ENCODE measurements at places on chromosomes 16 and 17. TPM values are rescaled to one million over a fixed set of nuclear protein-coding genes. Genes with fewer than 3 reads are reported as not detected.

GRCh38 chr17:65885541-65886312 lies 306.2 kb downstream of the CEP112 start:
- no peak overlapping the region for H3K27ac ChIP-seq
- H3K36me3 ChIP-seq = no peaks in the 10 kb centered on the region
- DNase-seq = no peak
- H3K4me3 ChIP-seq = no peak overlapping the region
- H3K4me1 ChIP-seq = no peaks in the 10 kb centered on the region
- no peaks in the 10 kb centered on the region for H3K27me3 ChIP-seq

DNA sequence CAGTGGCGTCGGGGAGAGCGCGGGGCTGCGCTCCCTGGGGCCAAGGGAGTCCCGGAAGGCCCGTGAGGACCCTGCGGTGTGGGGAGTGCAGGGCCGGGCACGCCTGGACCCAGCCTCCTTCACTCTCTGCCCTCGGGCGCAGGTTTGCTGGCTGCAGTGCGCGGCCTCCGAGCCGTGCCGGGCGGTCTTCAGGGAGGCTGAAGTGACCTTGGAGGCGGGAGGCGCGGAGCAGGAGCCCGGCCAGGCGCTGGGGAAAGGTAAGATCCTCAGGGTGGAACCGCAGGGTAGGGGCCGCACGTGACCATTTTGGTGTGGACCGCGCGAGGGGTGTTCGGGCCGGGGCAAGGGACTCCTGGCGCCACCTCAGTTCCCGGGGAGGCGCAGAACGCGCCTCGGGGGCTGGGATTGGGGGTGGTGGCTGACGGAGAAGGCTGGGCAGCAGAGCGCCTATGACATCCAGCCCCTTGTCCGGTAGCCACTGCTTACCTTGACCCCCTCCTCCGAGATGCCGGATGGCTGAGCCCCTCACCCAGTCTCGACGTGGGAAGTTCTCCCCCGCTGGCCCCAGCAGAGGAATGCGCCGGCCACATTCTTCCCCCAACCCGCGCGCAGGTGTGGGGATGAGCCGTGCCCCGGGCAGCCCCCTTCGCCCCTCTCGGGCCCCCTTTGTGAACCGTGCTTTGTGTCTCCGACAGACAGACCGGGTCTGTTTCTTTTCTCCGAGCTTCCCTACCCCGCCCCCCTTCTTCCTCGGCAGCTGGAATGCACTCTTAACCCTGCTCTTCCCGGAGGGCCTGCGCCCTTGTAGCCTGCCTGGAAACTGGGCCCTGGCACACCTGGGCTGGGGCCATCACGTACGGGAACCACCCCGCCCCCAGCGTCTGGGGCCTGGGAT lies 631 bp downstream of the CDH3 start:
- H3K27ac ChIP-seq = no peak overlapping the region
- H3K36me3 ChIP-seq = no peaks in the 10 kb centered on the region
- no peaks in the 10 kb centered on the region for H3K4me1 ChIP-seq
- DNase-seq = no peak
- H3K27me3 ChIP-seq = peaks cover 17% of the 10 kb centered on the region
- H3K4me3 ChIP-seq = no peak overlapping the region

CCL1 gene
- total RNA-seq = not detected

- H3K4me3 ChIP-seq = no peak overlapping the region
- H3K27me3 ChIP-seq = no peaks in the 10 kb centered on the region
- no peak for DNase-seq
- H3K36me3 ChIP-seq = no peaks in the 10 kb centered on the region
- peaks cover 51% of the 10 kb centered on the region for H3K4me1 ChIP-seq
These were observed 14.7 kb downstream of the TOM1L2 start for GRCh38 chr17:17957584-17957916.

GRCh38 chr16:88608076-88608475 lies 30.3 kb upstream of the IL17C start:
- H3K27me3 ChIP-seq = no peaks in the 10 kb centered on the region
- DNase-seq = no peak
- no peak overlapping the region for H3K4me3 ChIP-seq
- peaks cover 52% of the 10 kb centered on the region for H3K36me3 ChIP-seq
- no peak overlapping the region for H3K27ac ChIP-seq
- no peaks in the 10 kb centered on the region for H3K4me1 ChIP-seq

CDRT15L2 gene
- total RNA-seq = not detected

- H3K27me3 ChIP-seq = no peaks in the 10 kb centered on the region
- H3K4me3 ChIP-seq = no peak overlapping the region
- no peaks in the 10 kb centered on the region for H3K4me1 ChIP-seq
- H3K27ac ChIP-seq = peak overlapping the region; percentile 93
- H3K36me3 ChIP-seq = peaks cover 16% of the 10 kb centered on the region
These were observed 4.7 kb downstream of the SOCS3 start for GRCh38 chr17:78355045-78355641.

GRCh38 chr17:48384164-48384563 lies 45.9 kb downstream of the SKAP1 start:
- no peaks in the 10 kb centered on the region for H3K27me3 ChIP-seq
- DNase-seq = no peak
- no peak overlapping the region for H3K4me3 ChIP-seq

GRCh38 chr16:17377360-17378324 lies 93.1 kb downstream of the XYLT1 start:
- peaks cover 59% of the 10 kb centered on the region for H3K4me1 ChIP-seq
- H3K27me3 ChIP-seq = no peaks in the 10 kb centered on the region
- H3K27ac ChIP-seq = peak overlapping the region; percentile 87

DNA sequence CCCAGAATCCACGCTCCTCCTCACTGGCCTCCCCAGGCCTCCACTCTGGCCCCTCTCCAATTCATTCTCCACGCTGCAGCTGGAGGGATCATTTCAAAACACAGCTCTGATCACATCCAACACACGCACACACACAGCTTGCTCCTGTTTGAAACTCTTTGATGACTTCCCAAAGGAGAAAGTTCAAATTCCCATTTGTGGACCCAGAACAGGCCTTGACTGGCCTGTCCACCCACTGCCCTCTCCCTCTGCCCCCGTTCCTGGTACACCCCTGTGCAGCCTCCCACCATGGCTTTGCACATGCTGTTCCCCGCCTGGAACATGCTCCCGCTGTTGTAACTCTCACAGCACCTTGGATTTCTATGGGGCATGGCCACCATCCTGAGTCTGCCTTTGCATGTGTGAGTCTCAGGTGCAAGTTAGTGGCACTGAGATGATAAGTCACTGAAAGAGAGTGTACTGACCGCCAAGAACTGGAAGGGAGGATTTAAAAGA lies 100.0 kb downstream of the GSG1L start:
- no peak overlapping the region for H3K4me3 ChIP-seq
- no peaks in the 10 kb centered on the region for H3K27me3 ChIP-seq
- H3K4me1 ChIP-seq = no peaks in the 10 kb centered on the region
- no peak for DNase-seq
- no peaks in the 10 kb centered on the region for H3K36me3 ChIP-seq

GRCh38 chr17:77848257-77848656 lies 110.2 kb upstream of the TNRC6C start:
- no peaks in the 10 kb centered on the region for H3K27me3 ChIP-seq
- no peak for DNase-seq
- H3K27ac ChIP-seq = no peak overlapping the region
- no peak overlapping the region for H3K4me3 ChIP-seq

DNA sequence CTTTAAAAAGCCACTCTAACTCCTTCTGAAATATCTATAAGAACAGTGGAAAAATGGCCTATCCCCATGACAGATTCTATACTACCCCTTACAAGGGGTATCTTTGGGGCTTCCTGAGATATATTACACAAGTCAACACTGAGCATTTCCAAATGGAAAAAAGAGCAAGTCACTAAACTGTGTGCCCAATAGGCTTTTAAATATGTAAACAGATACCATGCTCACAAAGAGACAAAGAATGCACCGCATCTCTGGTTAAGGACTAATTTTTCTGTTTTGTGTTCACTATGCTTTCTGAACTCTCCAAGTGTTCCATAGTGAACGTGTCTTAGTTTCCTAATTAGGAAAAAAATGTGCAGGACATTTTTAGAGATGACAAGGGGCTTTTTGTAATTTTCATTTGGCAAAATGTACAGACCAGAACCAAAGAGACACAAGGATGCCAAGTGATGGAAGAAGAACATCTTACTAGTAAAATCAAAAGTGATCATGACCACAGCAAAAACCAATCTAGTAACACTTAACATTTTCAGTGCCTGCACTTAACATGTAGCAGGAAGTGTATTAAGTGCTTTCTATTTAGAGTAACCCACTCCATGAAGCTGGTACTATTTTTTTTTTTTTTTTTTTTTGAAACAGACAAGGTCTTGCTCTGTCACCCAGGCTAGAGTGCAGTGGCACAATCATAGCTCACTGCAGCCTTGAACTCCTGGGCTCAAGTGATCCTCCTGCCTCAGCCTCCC lies 21.5 kb downstream of the MYH11 start:
- no peak overlapping the region for H3K4me3 ChIP-seq
- H3K36me3 ChIP-seq = no peaks in the 10 kb centered on the region
- DNase-seq = no peak
- H3K27ac ChIP-seq = no peak overlapping the region
- H3K4me1 ChIP-seq = no peaks in the 10 kb centered on the region
- no peaks in the 10 kb centered on the region for H3K27me3 ChIP-seq

DNA sequence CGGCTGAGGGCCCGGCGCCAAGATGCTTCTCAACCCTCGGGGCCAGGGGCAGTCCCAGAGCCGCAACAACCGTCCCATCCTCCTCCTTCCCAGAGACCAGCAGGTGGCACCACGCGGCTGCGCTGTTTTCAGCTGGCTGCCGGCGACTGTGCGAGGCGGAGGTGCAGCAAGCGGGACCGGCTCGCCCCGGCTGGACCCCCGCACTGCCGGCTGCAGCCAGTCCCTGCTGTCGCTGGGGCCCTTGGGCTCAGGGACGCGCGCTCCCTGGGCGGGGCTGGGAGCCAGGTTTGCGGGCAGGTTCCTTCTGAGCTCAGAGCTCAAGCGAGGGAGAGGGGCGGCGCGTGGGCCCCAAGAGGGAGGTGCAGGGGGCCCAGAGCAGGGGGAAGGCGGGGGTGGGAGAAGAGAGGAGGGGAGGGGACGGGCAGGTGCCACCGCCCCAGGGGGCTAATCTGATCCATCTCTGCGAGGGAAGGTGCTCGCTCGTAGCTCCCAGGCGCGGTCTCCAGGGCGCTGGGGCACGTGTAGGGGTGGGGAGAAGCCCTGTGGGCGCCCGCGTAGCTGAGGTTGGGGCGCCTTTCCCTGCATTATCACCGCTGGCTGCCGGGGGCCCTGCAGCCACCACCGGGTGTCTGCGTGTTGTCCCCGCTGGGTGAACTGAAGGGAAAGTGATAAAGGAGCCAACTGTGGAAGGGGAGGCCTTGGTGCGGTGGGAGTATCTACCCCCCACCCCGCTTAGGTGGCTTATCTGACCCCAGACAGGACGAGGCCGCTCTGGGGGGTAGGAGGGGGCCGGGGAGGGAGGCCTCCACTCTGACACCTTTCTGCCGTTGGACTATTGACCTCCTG lies 24.2 kb downstream of the STAT5A start:
- H3K4me3 ChIP-seq = peak overlapping the region; percentile 42
- H3K27me3 ChIP-seq = no peaks in the 10 kb centered on the region
- DNase-seq = peak; percentile 88
- H3K36me3 ChIP-seq = peaks cover 68% of the 10 kb centered on the region
- H3K27ac ChIP-seq = peak overlapping the region; percentile 79

TSNAXIP1 gene
- not detected for total RNA-seq

KRTAP4-4 gene
- not detected for total RNA-seq

GRCh38 chr16:75010427-75010826 lies 11.6 kb downstream of the ZNRF1 start:
- no peak for DNase-seq
- H3K27ac ChIP-seq = no peak overlapping the region
- H3K4me3 ChIP-seq = no peak overlapping the region
- no peaks in the 10 kb centered on the region for H3K36me3 ChIP-seq
- H3K27me3 ChIP-seq = no peaks in the 10 kb centered on the region

ACSF2 gene
- 22.2 TPM for total RNA-seq

DNA sequence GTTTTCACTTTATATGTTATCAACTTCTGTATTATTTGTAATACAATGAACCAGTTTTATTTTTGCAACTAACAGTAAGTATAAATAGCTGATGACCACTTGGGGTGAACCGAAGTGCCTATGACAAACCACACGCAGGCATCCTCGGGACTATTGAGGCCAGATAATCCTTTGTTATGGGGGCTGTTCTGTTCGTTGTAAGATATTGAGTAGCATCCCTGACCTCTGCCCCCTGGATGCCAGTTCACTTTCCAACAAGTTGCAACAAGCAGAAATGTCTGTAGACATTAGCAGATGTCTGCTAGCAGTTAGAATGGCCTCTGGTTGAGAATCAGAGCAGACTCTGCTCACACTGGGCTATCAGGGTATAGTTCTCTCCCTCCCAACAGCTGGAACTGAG lies 277.0 kb downstream of the WWOX start:
- H3K27ac ChIP-seq = no peak overlapping the region
- no peaks in the 10 kb centered on the region for H3K36me3 ChIP-seq
- DNase-seq = no peak
- no peaks in the 10 kb centered on the region for H3K4me1 ChIP-seq

GRCh38 chr16:72926177-72927070 lies 121.5 kb downstream of the ZFHX3 start:
- H3K27ac ChIP-seq = no peak overlapping the region
- no peak overlapping the region for H3K4me3 ChIP-seq
- DNase-seq = no peak

GLIS2 gene
- total RNA-seq = 16.0 TPM

- no peak overlapping the region for H3K27ac ChIP-seq
- H3K4me3 ChIP-seq = no peak overlapping the region
- no peaks in the 10 kb centered on the region for H3K4me1 ChIP-seq
- DNase-seq = no peak
- peaks cover 36% of the 10 kb centered on the region for H3K36me3 ChIP-seq
These were observed 33.4 kb downstream of the BRD7 start for GRCh38 chr16:50335196-50335958.

GRCh38 chr17:78415821-78416711 lies 37.6 kb downstream of the PGS1 start:
- peak overlapping the region; percentile 71 for H3K27ac ChIP-seq
- H3K4me3 ChIP-seq = no peak overlapping the region
- DNase-seq = no peak
- H3K36me3 ChIP-seq = peaks cover 18% of the 10 kb centered on the region
- no peaks in the 10 kb centered on the region for H3K4me1 ChIP-seq

DNA sequence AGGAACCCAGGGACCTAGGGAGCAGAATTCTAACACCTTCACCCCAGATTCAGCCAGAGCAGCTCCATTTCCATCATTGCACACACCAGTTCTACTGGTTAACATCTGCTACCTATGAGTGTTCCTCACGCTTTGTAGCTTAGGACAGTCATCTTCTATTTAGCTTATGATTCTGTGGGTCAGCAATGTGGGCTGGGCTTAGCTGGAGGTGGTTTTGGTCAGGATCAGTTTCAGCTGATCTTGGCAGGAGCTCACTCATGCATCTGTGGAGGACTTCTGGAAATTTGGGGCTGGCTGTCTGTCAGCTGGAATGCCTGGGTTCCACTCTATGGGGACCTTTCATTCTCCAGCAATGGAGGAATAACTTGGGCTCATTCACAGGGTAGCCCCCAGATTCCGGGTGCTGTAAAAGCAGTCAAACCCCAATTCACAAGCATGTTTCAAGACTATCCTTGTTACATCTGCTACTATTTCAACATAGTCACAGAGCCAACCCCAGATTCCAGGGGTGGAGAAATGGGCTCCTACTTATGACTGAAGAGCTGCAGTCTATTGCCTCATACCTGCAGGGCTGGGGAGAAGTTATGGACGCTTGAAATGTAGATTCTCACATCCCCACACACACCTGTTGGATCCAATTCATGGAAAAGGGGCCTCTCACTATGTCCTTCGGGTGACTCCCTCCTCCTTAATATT lies 3.4 kb upstream of the HP start:
- no peak for DNase-seq
- no peaks in the 10 kb centered on the region for H3K36me3 ChIP-seq
- H3K27me3 ChIP-seq = no peaks in the 10 kb centered on the region
- no peak overlapping the region for H3K27ac ChIP-seq
- no peak overlapping the region for H3K4me3 ChIP-seq

GRCh38 chr17:4678448-4679026 lies 25.4 kb downstream of the PELP1 start:
- DNase-seq = no peak
- H3K27me3 ChIP-seq = no peaks in the 10 kb centered on the region
- H3K36me3 ChIP-seq = peaks cover 60% of the 10 kb centered on the region
- no peak overlapping the region for H3K27ac ChIP-seq
- H3K4me1 ChIP-seq = peaks cover 8% of the 10 kb centered on the region
- no peak overlapping the region for H3K4me3 ChIP-seq
